DND-41 (cell line): ENCODE measurements at places on chromosomes 11 and 22.

- H3K36me3 ChIP-seq, result no peaks in the 10 kb centered on the region
- no peaks in the 10 kb centered on the region for H3K27me3 ChIP-seq
- no peak overlapping the region for H3K4me3 ChIP-seq
- no peak for DNase-seq
- no peak overlapping the region for H3K27ac ChIP-seq
Observed at GRCh38 chr22:35219012-35219411, 38.3 kb upstream of the HMGXB4 start.

DNA sequence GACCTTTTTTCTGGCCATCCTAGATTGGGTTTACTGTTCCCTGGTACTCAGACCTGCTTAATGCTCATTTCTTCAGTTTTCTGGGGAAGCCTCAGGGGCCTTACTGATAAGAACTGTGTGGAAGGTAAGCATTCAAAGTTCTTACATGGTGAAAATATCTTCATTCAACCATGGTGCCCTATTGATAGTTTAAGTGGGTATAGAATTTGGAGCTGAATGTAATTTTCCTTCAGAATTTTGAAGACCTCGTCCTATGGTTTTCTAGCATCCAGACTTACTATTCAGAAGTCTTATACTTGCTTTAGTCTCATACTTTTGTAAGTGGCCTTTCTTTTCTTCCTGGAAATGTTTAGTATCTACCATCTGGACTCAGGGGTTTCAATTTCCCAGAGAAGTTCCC lies 75.7 kb downstream of the CDKN1C start:
- no peaks in the 10 kb centered on the region for H3K4me1 ChIP-seq
- no peaks in the 10 kb centered on the region for H3K36me3 ChIP-seq
- H3K27me3 ChIP-seq, result no peaks in the 10 kb centered on the region
- no peak overlapping the region for H3K27ac ChIP-seq

DNA sequence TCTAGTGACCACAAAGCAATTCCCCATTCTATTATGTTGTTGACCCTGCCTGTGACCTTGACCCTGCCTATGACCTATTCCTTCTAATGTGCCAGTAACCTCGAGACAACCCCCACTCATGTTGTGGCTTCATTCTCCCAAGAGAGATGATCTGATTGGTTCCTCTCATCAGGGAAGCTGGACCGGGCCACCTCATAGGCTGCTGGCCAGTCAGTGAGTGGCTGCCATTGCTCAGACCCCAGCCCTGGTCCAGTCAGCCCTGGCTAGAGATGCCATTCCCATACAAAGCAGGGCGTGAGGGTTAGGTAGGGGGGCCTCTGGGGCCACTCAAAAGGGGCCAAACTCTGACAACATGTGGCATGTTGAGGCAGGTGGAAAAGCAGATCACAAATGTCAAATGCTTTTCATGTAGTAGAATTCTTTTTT lies 11.9 kb downstream of the SLC29A2 start:
- H3K27ac ChIP-seq, result no peak overlapping the region
- no peak overlapping the region for H3K4me3 ChIP-seq
- peaks cover 29% of the 10 kb centered on the region for H3K36me3 ChIP-seq
- H3K4me1 ChIP-seq, result no peaks in the 10 kb centered on the region

DNA sequence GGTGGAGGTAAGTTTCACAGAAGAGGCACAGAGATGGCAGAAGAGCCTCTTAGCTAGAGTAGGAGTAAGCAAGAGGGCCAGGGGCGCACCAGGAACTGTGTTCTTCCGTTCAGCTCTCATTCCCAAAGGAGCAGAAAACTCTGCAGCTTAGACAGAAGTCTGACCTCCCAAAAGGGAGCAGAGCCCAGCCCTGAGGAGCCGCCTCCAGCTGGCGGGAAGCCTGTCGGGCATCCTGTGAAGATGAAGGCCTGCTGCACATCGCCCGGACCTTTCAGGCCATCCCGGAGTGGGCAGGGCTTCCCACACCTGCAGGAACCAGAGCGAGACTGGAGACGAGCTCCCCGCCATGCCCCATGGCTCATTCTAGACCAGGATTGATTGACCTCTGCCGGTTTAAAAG lies 1102.8 kb downstream of the BRD1 start:
- H3K4me1 ChIP-seq, result no peaks in the 10 kb centered on the region
- H3K27me3 ChIP-seq, result no peaks in the 10 kb centered on the region
- DNase-seq, result no peak
- H3K27ac ChIP-seq, result no peak overlapping the region
- no peaks in the 10 kb centered on the region for H3K36me3 ChIP-seq
- no peak overlapping the region for H3K4me3 ChIP-seq

GRCh38 chr11:1392111-1392510 lies 2.4 kb downstream of the BRSK2 start:
- H3K36me3 ChIP-seq, result no peaks in the 10 kb centered on the region
- DNase-seq, result no peak
- no peak overlapping the region for H3K27ac ChIP-seq
- H3K27me3 ChIP-seq, result no peaks in the 10 kb centered on the region

- H3K36me3 ChIP-seq, result peaks cover 18% of the 10 kb centered on the region
- DNase-seq, result no peak
- no peaks in the 10 kb centered on the region for H3K4me1 ChIP-seq
- H3K27ac ChIP-seq, result no peak overlapping the region
- H3K27me3 ChIP-seq, result no peaks in the 10 kb centered on the region
Observed at GRCh38 chr11:66870131-66870530, 13.3 kb downstream of the LRFN4 start.

DNA sequence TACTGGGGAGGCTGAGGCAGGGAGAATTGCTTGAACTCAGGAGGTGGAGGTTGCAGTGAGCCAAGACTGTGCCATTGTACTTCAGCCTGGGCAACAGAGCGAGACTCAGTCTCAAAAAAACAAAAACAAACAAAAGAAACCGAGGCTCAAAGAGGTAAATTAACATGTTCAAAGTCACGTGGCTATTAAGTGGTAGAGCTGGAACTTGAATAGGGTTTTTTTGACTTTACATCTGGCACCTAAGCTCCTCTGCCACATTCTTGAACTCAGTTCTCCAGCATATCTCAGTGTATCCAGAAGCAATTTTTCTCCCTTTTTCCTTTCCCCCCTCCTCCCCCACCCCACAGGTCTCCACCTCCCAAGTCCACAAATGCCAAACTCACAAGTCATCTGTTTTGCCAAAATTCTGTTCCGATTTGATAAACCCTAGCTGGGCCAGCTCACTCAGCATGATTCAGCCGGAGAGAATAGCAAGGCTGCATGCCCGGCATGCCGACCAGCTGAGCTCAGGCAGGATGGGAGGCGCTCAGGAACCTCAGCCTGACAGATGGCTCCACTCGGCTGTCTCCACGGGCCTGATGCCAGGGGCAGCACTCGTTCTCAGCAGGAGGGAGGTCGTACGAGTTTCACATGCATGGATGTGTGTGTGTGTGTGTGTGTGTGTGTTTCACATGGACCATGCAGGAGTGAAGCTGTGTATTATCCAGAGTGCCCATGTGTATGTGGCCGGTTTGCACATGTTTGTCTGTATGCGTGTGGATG lies 63.2 kb upstream of the RRAS2 start:
- H3K27ac ChIP-seq, result peak overlapping the region; percentile 89
- DNase-seq, result peak; percentile 81
- H3K4me1 ChIP-seq, result peaks cover 40% of the 10 kb centered on the region
- no peak overlapping the region for H3K4me3 ChIP-seq
- H3K36me3 ChIP-seq, result no peaks in the 10 kb centered on the region
- H3K27me3 ChIP-seq, result no peaks in the 10 kb centered on the region

- no peak overlapping the region for H3K27ac ChIP-seq
- DNase-seq, result no peak
- H3K4me1 ChIP-seq, result no peaks in the 10 kb centered on the region
- no peaks in the 10 kb centered on the region for H3K27me3 ChIP-seq
- H3K36me3 ChIP-seq, result no peaks in the 10 kb centered on the region
Observed at GRCh38 chr22:16958475-16958874, 49.5 kb downstream of the GAB4 start.

DNA sequence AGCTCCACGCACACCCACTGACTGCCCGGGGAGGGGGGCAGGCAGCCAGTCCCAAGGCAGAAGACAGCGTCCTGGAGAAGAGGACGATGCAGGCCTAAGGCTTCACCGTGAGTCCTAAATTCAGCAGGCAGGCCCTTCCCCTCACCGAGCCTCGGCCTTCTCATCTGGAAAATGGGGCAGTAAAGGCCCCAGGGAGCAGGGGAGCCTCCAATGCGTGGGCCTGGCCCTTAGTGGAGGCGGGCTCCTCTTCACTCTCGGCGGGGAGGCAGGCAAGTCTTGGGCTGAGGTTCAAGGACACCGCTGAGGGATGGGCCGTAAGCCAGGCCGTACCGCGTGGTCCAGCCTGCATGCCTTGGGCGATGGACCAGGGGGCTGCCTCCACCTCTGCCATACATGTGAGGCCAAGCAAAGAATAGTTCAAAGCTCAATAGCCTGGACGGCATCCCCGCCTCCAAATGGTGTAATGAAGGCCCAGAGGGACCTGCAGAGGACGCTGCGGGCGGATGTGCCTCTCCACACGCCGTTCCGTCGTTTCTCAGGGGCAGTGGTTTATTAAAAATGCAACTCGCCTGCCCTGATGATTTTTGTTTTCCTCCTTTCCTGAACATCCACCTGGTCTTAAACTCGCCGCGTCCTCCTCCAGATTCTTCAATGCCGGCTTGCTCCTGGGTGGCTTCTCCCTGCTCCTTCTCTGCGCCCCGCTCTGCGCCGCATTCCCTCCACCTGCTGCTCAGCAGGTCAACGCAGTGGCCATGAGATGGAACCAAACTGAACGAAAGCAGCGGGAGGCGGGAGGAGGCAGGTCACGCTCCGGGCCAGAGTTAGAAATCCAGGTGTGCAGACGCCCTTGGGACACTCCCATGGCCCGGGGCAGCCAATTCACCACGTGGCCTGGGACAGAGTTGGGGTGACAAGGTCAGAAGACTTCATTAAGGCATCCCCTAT lies 627.8 kb downstream of the TBC1D22A start:
- H3K4me3 ChIP-seq, result no peak overlapping the region
- H3K27ac ChIP-seq, result no peak overlapping the region
- no peaks in the 10 kb centered on the region for H3K36me3 ChIP-seq
- no peak for DNase-seq
- H3K4me1 ChIP-seq, result no peaks in the 10 kb centered on the region
- peaks cover 2% of the 10 kb centered on the region for H3K27me3 ChIP-seq

GRCh38 chr11:96307776-96308140 lies 35.2 kb downstream of the MAML2 start:
- H3K27me3 ChIP-seq, result no peaks in the 10 kb centered on the region
- H3K27ac ChIP-seq, result no peak overlapping the region
- H3K4me1 ChIP-seq, result no peaks in the 10 kb centered on the region
- no peak for DNase-seq

GRCh38 chr11:101727451-101727850 lies 143.6 kb upstream of the TRPC6 start:
- no peak overlapping the region for H3K4me3 ChIP-seq
- no peaks in the 10 kb centered on the region for H3K4me1 ChIP-seq
- H3K36me3 ChIP-seq, result no peaks in the 10 kb centered on the region
- no peak overlapping the region for H3K27ac ChIP-seq
